Substantia nigra (tissue), 51 donors: ENCODE measurements at places on chromosomes 2 and 18.

GRCh38 chr2:219041252-219041651 lies at the start of gene CFAP65:
TSS of gene CFAP65 (minus strand) at chr2:219041516. CDS start at chr2:219039048, 2,468 bp downstream.
- DNase-seq: peak; percentile 41

DNA sequence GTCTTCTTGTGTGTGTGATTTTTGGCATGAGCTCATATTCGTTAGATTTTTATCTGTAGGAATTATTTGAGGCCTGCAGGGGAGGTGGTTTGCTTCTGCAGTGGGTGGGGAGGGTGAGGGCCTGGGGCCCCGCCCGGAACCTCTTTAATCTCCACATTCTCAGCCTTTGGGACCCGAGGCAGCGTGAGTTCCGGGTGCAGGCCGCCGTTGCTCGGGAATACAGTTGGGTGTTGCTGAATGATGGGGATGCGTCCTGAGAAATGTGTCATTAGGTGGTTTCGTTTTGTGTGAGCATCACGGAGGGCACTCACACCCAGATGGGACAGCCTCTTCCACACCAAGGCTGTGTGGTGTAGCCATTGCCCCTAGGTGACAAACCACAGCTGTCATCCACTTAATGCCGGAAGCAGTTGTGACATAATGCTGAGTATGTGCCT lies 13.7 kb upstream of the GAL3ST2 start:
- DNase-seq: no peak

DNA sequence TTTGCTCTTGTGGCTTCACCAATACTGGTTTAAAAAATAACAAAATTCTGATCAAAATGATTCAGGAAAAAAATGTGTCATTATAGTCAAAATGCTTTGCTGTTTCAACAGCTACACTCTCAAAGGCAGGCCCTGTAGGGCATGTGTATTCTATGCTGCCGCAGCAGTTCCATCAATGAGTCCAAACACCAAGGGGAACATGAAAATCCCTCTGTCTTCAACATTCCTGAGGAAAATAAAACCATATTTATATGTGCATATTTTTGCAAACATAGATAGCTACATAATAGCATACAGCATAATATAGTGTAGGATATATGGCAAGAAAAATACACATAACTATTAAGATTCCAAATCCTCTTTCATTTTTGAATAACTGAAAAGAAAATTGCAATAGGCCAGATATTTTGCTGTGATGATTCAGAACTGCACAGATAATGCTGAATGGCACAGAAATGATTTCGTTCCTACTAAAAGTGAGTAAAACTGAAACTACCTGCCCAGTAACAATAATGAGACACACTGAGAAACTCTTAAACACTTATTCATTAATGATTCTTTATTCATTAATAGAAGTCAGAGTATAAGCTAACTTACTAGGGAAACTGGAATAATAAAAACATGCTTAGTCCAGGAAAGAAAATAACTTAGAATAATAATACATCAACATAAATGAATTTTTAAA lies 343.8 kb downstream of the SUCLG1 start:
- no peak for DNase-seq

- DNase-seq: no peak
Measured at GRCh38 chr2:85110991-85111560, 22.1 kb upstream of the TCF7L1 start.

GRCh38 chr2:118584062-118584749 lies 263.2 kb downstream of the EN1 start:
- DNase-seq: no peak

DNA sequence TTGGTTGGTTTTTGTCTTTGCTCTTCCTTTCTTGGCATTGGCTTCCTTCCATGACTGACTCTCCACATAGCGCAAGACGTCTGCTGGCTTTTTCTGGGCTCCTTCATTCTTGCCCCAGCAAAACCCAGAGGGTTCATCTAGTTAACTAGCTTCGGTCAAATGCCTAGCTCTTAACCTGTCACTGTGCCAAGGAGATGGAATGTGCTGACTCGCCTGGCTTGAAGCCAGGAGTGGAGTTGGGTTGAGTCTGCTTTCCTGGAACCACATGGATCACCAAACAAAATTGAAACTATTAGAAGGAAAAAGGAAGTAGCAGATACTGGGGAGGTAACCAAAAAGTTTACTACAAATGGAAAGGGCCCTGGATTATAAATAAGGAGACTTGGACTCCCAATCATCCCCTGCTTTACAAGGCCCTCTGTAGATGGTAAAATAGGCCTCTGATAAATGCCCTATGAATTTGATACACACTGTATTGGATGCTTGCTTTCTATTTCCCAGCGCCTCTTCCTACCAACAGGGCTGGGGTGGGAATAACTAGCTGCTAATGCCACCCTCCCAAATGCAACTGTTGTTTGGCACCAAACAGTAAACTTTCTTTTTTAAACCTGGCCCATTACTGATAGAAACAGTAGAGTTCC lies 11.3 kb downstream of the MALT1 start:
- DNase-seq: no peak

DNA sequence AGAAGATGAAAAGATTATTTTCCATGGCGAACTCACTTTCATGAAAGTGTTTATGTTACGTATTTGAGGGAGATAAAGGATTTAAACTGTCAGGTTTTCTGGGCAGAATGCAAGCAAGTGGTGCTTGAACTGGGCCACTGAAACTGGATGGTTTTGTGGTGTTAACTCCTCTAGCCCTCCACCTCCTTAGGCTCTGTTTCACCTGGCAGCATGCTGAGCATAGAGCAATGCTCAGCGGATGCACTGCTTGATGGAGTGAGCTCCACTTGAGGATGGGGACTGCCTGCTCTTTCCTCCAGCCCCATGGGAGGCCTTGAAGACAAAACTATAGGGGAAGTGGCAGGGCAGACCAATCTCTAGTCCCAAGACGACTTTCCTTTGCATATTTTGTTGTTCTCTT lies 345.8 kb downstream of the TDRD15 start:
- DNase-seq: no peak

GRCh38 chr2:72515696-72516095 lies 310.1 kb downstream of the EXOC6B start:
- DNase-seq: no peak

GRCh38 chr2:203987959-203988358 lies 51.4 kb downstream of the ICOS start:
- no peak for DNase-seq

- no peak for DNase-seq
Measured at GRCh38 chr2:169001116-169001815, 29.9 kb downstream of the ABCB11 start.

DNA sequence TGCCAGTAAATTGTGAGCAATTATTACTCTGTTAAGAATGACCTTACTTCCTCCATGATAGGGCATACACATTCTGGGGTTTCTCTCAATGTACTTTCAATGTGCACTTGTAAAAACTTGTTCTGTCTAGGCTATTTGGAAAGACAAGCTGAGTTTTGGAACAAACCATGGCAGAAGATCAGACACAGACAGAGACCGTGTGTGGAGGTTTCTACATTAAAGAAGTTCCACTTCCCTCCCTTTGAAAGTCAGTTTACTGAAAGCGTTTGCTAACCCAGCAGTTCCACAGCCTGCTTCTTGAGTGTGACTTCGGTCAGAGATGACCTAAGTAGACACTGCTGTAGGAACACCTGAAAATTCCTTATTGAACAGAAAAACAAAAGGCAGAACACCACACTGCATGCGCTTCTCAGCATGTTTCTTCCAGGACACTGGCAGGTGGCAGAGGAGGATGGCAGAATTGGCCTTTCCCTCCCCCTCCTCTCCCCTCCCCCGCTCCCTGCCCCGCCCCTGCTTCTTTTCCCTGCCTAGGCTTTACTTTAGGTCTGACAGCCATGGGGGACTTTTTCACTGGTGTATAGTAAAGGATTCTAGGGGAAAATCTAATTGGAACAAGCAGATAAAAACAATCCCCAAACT lies 109.8 kb downstream of the NOL10 start:
- DNase-seq: no peak

- no peak for DNase-seq
Measured at GRCh38 chr18:32934201-32934600, 161.4 kb upstream of the KLHL14 start.

- DNase-seq: no peak
Measured at GRCh38 chr2:109254174-109254904, 125.3 kb downstream of the SH3RF3 start.

DNA sequence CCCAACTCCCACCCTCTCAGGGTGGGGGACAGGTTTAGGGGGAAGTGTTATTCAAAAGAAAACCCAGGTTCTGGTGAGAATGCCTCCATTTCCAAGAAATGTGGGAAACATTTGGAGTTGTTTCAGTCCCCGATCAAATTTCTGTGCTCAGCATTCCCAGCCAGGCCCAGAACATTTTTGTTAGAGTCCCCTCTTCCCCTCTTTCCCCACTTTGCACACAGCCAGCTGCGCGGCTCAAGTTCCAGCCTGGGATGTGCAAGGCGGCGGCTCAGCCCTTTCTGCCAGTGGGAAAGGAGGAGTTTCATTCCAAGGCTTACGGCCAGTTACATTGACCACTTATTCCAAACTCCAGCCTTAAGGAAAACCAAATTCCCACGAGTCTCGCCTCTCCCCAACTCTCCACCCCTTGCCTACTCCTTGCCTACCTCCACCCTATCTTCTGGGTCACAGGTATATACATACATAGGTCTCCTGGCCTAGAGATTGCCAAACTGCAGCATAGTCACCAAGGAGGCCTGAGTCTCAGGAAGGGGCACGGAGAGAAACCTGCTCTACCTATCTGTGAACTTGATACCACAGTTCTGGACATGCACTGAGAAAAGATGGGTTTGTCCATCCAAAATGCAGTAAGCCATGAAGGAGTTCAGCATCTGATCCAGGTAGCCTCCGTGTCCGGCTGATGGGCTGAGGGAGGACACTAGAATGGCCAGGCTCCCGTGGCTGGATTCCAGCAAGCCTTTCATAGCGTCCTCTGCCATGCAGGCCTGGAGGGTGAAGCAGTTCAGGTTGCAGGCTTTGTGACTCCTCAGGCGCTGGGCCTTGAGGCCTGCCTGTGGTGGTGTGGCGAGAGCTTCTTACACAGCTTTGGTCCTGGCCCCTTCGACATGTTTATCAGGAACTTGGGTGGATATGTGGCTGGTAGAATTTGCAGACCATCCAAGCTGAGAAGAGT lies 154.5 kb downstream of the ZFP36L2 start:
- no peak for DNase-seq

DNA sequence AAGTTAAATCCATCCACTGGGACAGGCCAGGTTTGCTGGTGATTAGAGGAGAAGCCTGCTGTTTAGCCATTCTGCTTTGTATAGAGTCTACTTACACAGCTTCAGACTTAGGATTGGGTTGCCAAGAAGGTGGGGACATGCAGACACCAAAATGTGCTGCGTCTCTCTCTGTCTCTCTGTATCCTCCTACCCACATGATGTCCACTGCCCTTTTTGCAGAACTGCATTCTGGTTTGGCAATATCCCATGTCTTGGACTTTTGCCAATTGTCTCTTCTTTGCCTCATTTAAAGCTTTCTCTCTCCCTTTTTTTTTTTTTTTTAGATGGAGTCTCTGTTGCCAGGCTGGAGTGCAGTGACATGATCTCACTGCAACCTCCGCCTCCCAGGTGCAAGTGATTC lies 261.1 kb upstream of the FN1 start:
- DNase-seq: no peak

DNA sequence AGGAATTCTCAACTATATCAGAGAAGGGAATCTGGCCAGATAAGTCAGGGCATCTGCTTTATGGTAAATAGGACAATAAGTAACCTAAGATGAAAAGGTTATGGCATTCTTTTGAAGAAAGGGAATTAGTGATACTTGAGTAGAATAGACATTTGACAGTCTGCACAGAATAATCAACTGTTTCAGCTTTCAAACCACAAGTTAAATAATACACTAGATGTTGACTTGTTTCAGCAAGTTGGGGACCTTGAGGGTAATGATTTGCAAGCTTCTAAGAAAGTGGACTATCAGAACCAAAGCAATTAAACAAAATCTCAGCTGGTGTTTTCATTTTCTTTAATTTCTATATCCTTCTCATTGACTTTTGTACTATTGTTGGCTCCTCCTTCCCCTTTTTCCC lies 54.5 kb downstream of the SLC39A10 start:
- DNase-seq: no peak

DNA sequence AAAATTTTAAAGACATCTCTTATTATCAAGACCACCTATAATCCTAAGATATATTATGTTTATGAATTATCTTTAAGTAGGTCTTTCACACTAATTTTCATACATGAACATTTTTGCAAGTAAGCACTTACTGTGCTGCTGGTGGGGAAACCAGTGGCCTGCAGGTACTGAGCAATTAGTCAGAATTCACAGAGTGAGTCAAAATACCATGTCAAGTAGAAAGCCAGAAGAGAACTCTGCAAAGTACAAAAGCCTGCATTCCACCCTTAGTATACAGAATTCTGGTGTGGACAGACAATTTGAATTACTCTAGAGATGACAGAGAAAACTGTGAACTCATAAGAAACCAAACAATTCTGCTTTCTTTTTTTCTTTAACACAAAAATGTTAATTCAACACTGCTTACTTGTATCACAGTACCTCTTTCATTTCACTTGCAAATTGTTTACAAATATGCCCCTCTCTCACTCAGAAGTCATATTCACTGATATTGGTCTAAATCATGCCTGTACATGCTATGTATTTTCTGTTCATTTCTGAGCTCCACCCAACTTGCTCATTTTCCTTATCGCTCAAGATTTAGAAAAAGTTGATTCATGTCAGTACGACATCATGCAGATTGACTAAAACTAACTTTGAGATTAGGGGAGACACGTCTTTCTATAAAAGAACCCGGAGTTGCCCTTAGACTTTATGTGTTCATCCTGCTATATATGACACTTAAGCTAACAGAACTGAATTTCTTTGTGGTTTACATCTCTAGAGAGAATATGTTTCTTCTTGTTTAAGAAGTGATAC lies 182.9 kb downstream of the IKZF2 start:
- DNase-seq: no peak

DNA sequence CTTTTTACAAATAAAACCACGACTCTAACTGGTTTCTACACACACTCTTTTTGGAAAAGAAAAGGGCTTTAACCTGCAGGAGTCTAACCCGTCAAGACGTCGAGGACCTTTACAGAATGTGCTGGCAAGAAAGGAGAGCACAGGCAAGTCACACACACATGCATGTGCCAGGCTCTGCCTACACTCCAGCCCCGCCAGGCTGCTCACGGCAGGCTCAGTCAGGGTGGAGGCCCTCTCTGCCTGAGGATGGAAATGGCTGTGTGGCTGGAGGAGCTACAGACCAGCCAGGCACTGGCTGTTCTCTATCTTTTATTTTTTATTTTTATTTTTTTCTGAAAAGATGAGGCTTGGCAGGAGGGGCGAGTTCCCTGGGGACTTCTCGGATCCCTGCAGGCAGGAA lies 10.2 kb downstream of the SIX3 start:
- DNase-seq: no peak

GRCh38 chr2:126828051-126828450 lies 70.6 kb upstream of the TEX51 start:
- no peak for DNase-seq

GRCh38 chr2:74481961-74482800 lies 617 bp downstream of the CCDC142 start:
- no peak for DNase-seq

GRCh38 chr2:66439812-66440542 lies 5.1 kb downstream of the MEIS1 start:
- DNase-seq: no peak
